ENCODE measurements at places on chromosomes 3 and 15.

DNA sequence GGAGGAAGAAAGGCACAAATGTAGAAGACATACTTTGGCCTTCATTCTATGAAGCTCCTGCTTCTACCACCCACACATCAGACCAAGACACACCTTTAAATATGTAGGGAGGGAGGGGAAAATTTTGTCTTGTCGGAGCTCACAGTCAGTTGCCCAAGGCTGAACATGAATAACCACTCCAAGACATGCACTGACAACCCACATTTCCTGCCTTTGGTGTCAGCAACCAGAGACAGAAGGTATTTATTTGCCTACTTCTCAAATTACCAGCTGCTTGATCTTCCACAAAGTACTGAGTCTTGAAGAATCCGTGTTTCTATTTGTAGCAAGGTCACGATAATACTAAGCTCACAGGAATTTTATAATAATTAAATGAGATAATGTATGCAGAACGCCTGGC is 169.7 kb downstream of the KCNMB2 start:
- DNase-seq = peak; percentile 68

GRCh38 chr15:49134683-49135341 is 20.6 kb downstream of the COPS2 start:
- no peak for DNase-seq

DNA sequence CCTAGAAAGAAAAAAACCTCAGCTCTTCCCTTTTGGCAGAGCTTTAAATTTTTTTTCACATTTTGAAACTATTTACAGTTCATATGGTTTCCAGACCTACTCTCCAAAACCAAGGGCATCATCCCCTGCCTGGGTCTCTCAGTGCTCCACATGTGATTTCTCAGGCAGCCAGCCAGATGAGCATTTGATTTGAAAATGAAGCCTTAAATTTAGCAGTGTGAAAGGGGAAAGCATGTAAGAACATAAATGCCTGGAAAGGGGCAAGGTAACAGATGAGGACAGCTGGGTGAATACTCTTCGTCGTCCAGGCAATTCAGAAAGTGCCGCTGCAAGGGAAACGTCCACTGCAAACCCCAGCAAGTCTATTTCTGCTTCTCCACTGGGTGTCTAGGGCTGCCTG is 94.8 kb downstream of the ATP8B4 start:
- DNase-seq = no peak

- no peak for DNase-seq
Measured at GRCh38 chr3:185126201-185126600, 26.7 kb downstream of the C3orf70 start.

DNA sequence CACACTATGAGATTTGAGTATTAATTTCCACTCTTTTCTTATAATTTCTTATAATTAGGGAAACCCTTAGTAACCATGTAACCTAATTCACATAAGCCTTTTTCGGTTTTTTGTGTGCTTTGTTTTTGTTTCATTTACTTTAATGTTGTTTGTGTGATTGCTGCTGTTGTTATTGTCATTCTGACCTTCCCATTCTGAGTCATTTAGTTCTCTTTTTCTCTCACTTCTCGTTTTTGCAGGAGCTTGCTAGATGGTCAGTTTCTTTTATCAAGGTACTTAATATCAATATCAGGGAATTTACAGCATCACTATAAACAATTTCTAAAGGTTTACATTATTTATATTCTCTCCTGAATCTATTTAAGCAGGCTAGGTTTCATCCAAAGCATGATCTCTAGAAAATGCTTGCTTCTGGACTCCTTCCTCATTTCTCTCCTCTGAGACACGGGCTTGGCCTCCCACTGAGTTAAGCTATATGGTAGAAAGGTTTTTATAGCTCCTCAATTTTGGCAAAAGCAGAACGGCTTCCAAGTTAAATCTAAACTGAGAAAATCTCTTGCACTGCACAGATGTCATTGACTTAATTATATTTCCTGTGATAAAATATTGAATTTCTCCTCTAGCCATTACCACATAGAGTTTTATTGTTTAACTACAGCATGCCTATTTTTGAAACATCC is 534.2 kb downstream of the NSUN3 start:
- no peak for DNase-seq

GRCh38 chr3:44865272-44866035 is 3.7 kb downstream of the TMEM42 start:
- peak; percentile 6 for DNase-seq

- DNase-seq = no peak
Measured at GRCh38 chr15:57797568-57798267, 91.2 kb downstream of the POLR2M start.

- no peak for DNase-seq
Measured at GRCh38 chr3:30640851-30641250, 34.5 kb downstream of the TGFBR2 start.

DNA sequence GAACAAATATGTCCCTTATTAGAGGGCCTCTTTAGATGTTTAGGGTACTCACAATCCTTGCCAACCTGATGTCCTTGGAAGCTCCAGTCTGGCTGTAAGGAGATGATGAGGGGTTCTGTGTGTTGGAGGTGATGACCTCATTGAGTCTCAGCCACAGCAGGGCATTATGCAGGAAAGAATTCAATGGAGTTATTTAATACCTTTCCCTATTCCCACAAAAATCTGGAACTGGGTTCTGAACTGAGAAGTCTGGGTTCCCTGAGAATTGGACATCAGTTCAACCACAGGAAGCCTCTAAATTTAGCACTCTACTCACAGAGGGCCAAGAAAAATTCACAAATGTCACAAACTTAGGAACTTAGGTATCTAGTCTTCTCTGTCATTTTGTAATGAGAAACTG is 36.9 kb downstream of the SLC35A5 start:
- DNase-seq = peak; percentile 50

DNA sequence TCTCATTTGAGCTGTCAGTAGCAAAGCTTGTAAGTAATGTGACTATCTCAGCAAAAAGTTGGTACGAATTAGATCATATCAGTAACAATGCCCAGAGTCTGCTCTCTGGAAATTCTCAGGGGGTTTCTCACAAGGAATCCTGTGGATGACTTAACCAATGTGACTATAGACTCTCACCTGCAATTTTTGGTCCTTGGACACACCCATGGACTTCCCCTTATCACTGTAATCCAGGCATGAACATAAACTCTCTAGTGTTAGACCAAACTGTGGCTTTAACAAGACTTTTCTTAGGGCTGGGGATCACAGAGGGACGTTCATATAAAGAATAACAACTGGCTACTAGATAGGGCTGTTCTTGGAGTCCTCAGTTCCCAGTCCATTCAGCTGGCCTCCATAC is 3.9 kb upstream of the ZNF80 start:
- DNase-seq = no peak

Data from fibroblast of skin of scalp (primary cell).